ENCODE measurements at places on chromosomes 7 and 10.

- no peaks in the 10 kb centered on the region for H3K36me3 ChIP-seq
- H3K4me1 ChIP-seq: no peaks in the 10 kb centered on the region
- DNase-seq: no peak
Measured at GRCh38 chr7:57362868-57363267, 87.1 kb upstream of the ZNF716 start.

- H3K27me3 ChIP-seq: no peaks in the 10 kb centered on the region
- H3K4me3 ChIP-seq: no peak overlapping the region
- H3K4me1 ChIP-seq: no peaks in the 10 kb centered on the region
- no peak overlapping the region for H3K27ac ChIP-seq
Measured at GRCh38 chr7:98506471-98506870, 105.6 kb upstream of the BAIAP2L1 start.

DNA sequence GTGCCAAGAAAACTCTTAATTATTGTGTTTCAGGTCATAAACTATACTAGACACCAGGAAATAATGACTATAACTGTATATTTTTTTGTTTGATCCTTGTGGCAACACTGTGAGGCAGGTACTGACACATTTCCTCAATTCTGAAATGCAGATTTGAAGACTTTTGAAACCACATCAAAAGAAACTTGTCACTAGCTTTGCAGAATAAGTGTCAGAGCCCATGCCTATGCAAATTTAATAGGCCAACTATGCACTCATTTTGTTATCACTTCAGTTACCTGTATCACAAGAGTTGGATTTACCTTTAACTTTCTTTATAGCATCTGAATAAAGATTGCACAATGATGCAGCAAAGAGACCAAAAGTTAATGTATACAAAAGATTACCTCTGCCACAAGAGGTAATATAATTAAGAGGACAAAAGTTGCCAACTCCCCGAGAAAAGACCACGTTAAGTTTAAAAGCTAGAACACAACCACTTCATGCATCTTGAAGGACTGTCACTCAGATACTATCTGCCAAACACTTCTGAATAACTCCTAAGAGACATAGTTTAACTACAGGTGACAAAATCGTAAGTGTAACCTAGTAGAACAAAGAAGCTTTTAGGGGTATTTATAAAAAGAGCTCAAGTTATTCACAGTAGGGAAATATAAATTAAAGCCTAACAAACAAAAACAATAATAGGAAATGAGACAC is 80.5 kb downstream of the ELAPOR2 start:
- no peak for DNase-seq
- H3K27ac ChIP-seq: no peak overlapping the region
- peaks cover 8% of the 10 kb centered on the region for H3K4me1 ChIP-seq
- H3K4me3 ChIP-seq: no peak overlapping the region

DNA sequence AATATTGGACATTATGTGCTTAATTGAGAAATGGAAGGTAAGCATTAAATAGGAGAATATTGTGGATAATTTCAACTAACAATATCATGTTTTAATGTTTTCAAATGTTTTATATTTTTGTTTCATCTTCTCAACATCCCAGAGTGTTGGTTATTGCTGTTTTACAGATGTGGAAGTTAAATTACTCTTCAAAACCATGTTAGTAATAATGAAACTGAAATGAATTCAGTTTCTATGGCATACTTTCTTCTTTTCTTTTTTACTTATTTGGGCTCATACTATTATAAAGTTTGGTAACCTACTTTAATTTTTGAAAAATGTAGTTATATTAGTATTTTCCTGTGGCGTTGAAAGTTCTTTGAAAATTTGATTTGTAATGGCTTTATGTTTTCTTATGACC is 4.2 kb downstream of the GLRX3 start:
- no peaks in the 10 kb centered on the region for H3K36me3 ChIP-seq
- DNase-seq: no peak
- H3K27me3 ChIP-seq: no peaks in the 10 kb centered on the region
- no peak overlapping the region for H3K27ac ChIP-seq
- H3K4me1 ChIP-seq: peaks cover 72% of the 10 kb centered on the region

GRCh38 chr7:47506382-47507339 is 75.2 kb downstream of the TNS3 start:
- no peak overlapping the region for H3K4me3 ChIP-seq
- H3K27me3 ChIP-seq: no peaks in the 10 kb centered on the region
- H3K36me3 ChIP-seq: no peaks in the 10 kb centered on the region
- H3K4me1 ChIP-seq: peaks cover 38% of the 10 kb centered on the region
- no peak for DNase-seq

DNA sequence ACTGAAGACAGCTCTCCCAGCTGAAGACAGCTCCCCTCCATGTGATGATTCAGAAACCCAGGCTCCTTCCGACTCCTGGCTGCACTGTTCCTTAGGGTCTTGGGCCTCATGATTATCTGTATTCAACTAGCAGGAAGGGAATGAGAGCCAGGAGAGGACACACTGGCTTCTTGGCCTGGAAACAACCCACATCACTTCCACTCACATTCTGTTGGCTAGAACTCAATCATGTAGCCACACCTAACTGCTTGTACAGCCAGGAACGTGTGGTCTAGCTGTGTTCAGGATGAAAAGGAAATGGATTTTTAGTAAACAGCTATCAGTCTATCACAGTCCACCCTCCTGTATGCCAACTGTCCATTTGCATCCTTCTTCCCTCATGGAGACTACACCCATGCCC is 30.5 kb upstream of the XPNPEP1 start:
- H3K4me3 ChIP-seq: no peak overlapping the region
- no peaks in the 10 kb centered on the region for H3K36me3 ChIP-seq
- H3K27ac ChIP-seq: no peak overlapping the region
- DNase-seq: no peak
- no peaks in the 10 kb centered on the region for H3K4me1 ChIP-seq

GRCh38 chr10:28400681-28401080 is 97.8 kb upstream of the MPP7 start:
- no peaks in the 10 kb centered on the region for H3K27me3 ChIP-seq
